ENCODE measurements at places on chromosomes 1 and 21.

GRCh38 chr1:11307852-11308251 lies 34.9 kb downstream of the UBIAD1 start:
- DNase-seq, result no peak

DNA sequence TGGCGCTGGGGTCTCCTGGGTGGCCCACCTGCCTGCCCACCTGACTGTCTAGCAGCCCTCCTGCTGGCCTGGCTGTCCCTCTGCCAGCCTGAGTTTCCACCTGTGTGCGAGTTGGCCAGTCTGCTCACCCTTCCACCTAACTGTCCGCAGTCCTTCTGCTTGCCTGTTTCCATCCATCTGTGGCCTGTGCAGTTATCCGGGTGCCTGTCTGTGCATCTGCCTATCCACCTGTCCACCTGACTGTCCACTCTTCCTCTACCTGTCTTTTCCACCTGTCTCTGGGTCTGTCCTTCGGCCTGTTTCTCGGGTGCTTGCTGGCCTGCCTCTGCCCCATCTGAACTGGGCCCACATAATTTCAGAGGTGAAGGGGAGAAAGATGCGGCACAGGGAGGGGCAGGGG lies 1.9 kb downstream of the KCNQ4 start:
- DNase-seq, result no peak

DNA sequence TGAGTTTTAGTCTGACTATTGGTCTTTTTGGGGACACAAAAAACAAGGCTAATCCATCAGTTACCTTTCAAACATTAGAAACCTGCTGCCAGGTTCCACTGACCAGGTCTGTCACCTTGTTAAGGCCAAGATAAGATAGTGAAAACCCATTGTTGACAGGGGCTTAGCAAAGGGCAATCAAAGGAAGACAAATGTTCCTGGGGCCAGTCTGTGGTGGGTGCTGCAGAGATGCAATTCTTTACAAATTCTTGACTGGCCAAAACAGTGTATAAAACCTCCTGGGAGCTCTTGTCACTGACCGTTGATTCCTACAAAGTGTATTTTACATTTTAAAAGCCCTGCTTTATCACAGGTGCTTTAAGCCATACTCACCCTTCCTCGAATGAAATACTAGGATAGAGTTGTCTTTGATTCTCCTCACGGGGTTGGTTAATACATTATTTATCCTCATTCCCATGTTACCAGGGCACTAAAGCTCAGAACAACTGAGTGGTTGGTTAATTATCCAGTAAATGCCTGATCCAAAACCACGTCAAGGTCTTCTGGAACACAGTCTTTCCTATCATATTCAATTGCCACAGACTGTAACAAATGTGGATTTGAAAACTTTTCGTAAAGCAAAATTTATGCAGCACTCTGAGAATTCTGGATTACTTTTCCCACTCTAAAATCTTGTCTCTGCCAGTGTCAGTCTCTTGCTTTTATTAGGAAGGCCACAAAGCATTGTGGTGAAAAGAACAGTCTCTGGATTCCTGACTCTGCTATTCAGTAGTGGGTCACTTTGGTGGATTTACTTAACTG lies 77.2 kb downstream of the NRIP1 start:
- DNase-seq, result no peak

- DNase-seq, result no peak
Observed at GRCh38 chr21:43884012-43884860, 19.2 kb downstream of the AGPAT3 start.

DNA sequence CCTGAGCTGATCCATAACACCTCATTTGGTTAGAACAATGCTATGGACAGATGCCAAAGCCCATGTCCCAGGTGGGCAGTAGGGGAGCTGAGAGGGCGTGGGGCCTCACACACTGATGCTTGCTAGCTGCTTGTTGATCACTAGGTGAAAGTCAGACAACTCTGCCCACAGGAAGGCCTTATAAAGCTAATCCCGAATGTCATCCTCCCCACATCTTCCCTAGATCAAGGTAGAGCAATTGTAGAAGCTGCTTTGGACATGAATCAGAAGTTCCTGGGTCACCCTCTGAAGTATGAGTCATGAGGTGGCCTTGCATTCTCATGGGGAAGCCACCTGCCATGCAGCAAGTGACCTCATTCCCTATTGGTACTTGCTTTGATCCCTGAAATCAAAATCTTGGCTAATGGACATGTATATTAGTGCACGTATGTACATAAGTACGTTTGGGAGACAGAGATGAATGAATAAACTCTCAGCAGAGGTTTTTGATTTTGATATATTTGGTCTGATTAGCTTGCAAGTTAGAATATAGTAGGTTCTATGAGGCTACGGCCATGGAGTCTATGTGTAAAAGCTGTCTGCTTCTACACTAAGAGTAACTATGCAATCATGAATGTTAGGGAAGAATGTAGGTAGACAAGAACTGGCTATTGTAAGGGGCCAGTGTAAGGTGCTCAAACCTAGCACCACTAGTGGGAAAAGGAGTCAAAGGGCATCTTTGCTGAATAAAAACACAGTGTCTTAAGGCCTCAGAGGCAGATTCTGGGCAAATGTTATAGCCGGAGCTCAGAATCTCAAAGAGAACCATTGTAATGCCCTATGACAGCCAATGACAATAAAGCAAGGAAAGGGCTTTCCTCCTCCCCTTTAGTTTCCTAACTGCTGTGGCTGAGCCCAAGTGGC lies 52.6 kb downstream of the ABCA4 start:
- no peak for DNase-seq

- no peak for DNase-seq
Observed at GRCh38 chr1:29454616-29455380, 218.5 kb downstream of the PTPRU start.

DNA sequence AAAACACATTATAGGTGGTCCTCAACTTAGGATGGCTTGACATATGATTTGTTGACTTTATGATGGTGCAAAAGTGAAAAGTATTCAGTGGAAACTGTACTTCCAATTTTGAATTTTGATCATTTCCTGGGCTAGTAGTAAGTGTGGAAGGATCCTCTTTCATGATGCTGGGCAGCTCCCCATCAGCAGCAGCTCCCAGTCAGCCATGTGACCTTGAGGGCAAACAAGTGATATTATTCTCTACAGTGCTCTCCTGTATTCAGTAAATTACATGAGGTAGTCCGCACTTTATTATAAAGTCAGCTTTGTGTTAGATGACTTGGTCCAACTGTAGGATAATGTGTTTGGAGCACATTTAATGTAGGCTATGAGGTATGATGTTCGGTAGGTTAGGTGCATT lies 36.4 kb downstream of the SLC22A15 start:
- DNase-seq, result peak; percentile 56

DNA sequence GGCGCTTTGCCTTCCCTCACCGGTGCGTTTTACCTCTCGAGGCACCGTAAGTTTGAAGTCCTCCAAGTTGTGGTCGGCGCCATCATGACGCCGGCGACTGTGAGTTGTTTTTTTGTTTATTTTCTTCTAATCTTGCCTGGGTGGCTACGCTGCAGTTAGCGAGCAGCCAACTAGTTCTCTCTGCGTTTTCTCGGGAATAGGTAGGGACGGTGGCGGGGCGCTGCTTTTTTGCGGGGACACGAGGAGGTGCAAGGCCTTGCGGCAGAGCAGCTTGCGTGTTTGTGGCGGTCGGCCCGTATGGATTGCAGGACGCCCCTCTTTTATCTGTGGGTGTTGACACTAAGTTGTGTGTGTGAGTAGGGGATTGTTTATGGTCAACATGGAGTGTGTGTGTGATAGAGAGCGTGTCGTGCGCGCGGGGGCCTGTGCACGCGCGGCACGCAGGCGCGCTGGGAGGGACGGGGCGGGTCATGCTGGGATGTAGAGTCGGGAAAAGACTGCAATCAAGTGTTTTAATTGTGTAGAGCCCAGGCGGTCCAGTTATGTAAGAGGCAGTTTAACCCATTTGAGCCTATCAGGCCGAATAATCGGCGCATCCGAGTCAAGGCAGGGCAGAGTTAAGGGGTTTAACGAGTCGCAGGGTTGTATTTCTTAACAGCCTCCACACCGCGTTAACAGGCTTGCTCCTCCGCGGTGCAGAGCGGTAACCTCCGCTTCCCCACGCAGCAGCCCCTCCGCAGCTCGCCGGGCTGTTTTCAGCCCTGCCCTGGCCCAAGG lies 1.2 kb upstream of the NEGR1 start:
- peak; percentile 94 for DNase-seq

GRCh38 chr1:211497489-211498045 lies 5.6 kb upstream of the RD3 start:
- no peak for DNase-seq

DNA sequence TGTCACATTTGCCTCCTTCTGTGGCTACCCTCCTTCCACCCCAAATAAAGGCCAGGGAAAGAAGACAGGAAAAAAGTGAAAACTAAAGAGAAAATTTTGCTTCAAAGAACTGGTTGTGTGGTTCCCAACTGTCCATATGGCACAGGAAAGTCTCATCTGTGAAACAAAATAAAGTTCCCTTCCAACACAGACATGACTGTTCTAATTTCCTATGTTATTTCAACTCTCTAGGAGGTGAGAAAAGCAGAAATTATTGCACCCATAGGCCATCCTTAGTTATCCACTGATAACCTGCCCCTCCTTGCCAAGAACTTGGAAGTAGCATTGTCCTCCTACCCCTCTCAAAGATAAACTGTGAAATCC lies 8.1 kb upstream of the RAB29 start:
- no peak for DNase-seq

- DNase-seq, result no peak
Observed at GRCh38 chr1:230058626-230059025, 8.4 kb upstream of the GALNT2 start.

- DNase-seq, result peak; percentile 39
Observed at GRCh38 chr1:175675017-175675416, 68.4 kb downstream of the TNR start.

DNA sequence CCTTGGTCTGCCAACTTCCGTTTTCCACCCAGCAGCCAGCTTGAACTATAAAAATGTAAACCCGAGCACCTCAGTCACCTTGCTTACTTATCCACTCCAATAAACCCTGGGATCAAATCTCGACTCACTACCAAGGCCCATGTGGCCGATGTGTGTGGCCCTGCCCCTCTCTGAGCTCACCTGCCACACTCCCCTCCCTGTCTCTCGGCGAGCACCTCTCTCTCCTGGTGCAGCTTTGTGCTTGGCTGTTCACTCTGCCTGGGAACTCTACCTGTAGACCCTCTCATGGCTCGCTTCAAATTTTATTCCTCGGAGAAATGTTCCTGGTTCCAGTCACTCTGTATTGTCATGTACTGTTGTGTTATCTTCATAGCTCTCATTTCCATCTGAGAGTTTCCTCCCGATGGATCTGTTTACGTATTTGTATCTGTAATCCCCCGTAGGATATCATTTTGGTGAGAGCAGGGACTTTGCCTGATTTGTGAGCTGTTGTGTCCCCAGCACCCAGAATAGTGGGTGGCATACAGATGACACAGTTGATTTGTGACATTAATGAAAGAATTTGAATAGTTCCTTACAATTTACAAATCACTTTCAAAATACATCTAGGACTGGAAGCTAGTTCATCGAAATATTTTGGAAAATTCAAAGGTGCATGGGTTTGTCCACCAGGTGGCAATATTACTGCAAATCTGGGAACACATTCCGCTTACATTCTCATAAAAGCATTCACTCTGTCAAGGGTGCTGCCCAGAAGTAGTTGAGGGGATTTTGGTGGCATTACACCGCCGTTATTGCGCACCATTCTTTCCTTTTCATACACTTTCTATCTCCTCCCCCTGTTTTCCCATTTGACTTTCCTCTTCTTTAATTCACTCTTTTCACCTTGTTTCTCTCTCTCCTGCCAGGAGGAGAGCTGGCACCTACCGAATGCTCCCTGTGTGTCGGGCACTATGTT lies 95.3 kb downstream of the ABCA4 start:
- DNase-seq, result peak; percentile 58

- no peak for DNase-seq
Observed at GRCh38 chr21:41333752-41334151, 17.2 kb downstream of the FAM3B start.

- no peak for DNase-seq
Observed at GRCh38 chr21:31913182-31913608, 40.4 kb downstream of the HUNK start.

DNA sequence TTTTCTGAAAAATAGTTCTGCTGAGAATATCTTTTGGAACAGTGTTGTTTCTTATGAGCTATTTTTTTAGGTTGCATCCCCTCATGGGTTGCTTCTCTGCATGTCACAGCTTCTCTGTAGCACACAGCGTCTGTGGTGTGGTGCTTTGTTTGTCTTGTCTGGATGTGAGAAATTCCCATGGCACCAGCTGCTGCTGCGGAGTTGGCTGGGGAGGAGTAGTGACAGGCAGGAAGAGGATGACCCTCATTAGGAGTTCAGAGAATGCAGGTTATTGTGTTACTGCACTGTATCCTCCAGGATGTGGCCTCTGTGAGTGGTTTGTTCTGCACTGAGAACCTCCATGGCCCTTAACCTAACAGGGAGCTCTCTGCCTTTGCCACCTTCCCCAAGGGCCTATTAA lies 64.8 kb downstream of the TSEN15 start:
- no peak for DNase-seq

DNA sequence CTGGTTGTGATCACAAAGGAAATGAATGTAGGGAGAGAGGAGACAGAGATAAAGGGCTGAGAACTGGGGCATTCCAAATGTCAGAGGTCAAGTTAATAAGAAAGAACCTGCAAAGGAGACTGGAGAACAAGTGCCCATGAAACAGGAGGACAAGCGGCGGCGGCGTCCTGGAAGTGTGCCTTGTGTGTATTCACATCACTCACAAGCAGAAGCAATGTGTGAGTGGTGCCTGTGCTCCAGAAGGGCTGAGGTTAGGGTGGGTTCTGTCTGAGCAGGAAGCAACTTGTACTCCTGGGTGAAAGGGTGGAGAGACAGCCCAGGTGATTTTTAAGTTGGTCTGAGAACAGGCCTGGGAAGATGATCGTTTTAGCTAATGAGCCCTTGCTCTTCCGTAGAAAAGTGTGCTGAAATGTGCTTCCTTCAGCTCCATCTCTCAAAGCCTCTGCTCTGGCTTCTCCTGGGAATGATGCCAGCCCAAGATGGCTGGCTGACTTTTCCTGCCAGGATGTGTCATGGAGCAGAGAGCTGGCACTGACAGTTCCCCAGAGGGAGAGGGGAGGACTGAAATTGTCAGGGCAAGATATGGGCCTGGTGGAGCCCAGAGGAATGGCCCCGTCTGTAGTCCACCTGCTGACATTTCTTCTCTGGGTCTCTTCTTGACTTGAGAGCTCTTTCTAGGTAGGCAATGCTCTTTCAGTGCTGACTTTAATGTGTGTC lies 25.1 kb upstream of the PLEKHA6 start:
- peak; percentile 58 for DNase-seq

GRCh38 chr21:19018529-19018928 lies 614.9 kb upstream of the TMPRSS15 start:
- no peak for DNase-seq

DNA sequence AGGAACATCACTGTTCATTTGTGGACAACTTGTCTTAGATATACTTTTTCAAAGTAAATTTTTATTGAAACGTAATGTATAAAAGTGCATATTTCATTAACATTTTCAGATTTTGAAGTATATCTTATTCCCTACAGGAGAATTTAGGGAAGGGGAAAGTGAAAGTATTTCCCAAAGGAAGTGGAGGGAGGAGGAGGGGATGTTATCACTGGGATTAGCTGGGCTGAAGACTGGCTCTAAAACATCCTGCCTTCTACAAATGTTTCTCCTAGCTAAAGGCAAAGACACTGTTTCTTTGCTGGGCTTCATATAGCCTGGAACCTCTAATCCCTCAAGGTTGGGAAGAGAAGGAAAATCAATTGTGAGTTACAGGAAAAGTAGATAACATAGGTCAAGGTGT lies 7.1 kb upstream of the ZNF697 start:
- DNase-seq, result no peak

- DNase-seq, result no peak
Observed at GRCh38 chr1:92117526-92117925, 37.4 kb downstream of the BTBD8 start.
